ENCODE measurements at places on chromosomes 4 and X.

DNA sequence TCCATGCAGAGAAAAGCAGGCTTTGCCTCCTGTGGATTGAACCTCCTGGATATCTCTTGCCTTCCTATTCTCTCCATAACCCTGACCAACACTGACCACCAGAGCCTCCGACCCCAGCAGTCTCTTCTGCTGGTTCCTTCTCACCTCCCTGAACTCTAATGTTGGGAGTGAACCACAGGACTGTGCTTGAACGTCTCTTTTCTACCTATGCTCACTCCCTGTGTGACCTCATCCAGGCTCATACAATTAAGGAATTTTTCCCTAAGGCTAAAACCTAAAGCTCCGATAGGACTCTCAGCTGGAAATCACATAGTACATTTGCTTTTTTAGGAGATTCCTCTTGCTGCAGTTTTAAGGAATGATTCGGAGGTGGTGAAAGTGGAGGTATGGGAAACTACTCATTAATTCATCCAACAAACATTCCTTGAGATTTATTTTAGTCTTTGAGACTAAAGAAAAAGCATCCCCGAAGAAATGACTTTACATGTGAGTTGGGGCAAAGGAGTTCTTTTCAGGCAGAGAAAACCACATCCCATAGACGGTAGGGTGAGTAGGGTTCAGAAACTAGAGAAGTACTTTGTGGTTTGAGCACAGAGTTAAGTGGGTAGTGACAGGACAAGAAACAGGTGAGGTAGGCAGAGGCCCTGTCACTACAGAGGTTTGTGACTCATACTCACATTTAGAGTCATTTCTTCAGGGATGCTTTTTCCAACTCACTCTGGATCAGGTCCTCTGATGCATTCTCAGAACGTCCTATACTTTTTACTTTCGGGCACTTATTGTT is 30.8 kb downstream of the NDNF start:
- DNase-seq: peak; percentile 9

- no peak for DNase-seq
Observed at GRCh38 chr4:83364312-83364711, 29.7 kb upstream of the HPSE start.

DNA sequence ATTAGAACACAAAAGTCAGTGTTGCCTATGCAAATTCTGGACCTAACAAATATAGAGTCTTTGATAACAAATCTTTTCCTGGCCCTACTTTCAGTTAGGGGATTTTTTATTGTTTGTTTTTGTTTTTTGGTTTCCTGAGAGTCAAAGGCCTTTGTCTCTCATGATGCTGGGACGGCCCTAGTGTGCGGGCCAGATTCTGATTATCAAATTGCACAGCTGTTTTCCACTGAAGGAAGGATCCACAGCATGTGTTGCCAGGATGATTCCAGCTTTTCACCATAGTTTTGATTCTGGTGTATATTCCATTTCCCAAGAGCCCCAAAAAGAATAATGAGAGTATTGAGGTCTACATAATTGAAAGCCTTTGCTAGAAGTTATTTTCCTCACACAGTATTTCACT is 248.2 kb downstream of the CAMK2D start:
- DNase-seq: no peak

GRCh38 chr4:20253735-20254409 is 2.2 kb downstream of the SLIT2 start:
- peak; percentile 31 for DNase-seq

- no peak for DNase-seq
Observed at GRCh38 chr4:104896660-104897645, 249.7 kb upstream of the TET2 start.

- no peak for DNase-seq
Observed at GRCh38 chrX:18672008-18672407, at the start of gene RS1. TSS of gene RS1 (minus strand) at chrX:18672108. CDS start at chrX:18672068, 40 bp downstream.
